ENCODE measurements at places on chromosomes 16 and 17.

DNA sequence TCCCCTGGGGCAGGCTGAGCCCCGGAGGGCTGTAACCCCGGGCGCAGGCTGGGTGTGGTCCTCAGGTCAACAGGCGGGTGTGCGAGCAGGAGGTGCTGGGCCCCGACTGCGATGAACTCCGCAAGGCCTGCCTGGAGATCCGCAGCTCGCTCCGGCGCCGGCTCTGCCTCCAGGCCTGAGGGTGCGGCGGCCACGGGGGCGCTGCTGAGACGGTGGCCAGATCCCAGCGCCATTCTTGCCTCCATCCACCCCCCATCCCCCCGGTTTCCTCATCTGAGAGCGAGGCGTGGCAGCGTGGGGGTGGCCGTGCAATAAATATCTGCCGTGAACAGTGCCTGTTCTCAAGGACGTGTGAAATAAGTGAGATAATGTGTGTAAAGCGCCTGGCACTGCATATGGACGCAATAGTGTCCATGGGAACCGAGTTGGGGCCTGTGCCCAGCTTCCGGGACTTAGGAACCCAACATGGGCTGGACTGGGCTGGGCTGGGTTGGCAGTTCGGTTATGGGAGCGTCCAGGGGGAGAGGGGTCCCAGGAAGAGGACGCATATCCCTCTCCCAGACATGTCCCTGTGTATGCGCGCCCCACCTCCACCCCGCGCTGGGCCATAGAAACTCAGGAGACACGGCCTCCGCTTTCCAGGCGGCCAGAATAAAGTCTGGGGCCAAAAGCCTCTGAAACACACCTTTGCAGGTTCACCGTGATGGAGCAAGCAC, 15.0 kb downstream of the ZNF213 start:
- DNase-seq = peak; percentile 59

- no peak for DNase-seq
Observed at GRCh38 chr16:23240994-23241393, 58.4 kb downstream of the SCNN1G start.

DNA sequence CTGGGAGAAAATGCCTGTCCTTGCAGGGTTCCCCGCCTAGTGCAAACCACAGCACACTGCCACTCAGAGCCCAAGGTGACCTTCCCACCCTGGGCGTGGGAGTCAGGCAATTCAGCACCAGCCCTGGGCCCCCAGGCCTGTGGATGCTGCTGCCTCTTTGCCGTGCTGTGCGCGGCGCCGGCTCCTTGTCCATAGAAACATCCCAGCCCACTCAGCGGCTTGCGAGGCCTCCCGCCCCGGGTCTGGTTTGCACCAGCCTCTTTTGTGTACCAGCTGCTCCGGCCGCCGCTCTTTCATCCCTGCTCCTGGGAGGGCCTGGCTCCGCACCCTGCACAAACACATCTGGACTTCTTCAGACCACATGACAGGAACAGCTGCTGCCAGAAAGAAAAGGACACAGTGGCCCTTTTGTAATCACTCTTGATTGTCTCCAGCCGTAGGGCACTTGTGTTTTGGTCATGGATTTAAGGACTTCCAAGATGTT, 75.4 kb upstream of the SDK2 start:
- no peak for DNase-seq

- DNase-seq = no peak
Observed at GRCh38 chr17:12898110-12898509, 108.8 kb downstream of the ARHGAP44 start.

GRCh38 chr17:42675348-42675964, 1.3 kb downstream of the PLEKHH3 start:
- DNase-seq = no peak

- no peak for DNase-seq
Observed at GRCh38 chr17:496761-497160, 144.2 kb upstream of the RPH3AL start.

DNA sequence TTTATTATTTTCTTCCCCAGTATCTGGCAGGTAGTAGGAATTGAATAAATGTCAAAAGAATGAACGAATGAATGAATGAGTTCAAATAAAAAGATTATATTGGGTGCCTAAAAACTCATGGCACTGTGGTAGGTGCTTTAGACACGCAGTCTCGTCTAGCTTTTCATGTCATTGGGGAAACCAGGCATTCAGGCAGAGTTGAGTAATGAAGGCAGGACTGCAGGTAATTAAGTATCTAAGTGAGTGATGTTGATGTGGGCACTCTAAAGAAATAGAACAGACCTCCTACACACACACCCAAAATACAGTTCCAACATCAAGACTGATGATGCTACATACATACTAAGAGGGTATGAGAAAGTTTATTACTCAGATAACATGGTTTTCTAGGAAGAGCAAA, 96.6 kb downstream of the ZNF18 start:
- no peak for DNase-seq

DNA sequence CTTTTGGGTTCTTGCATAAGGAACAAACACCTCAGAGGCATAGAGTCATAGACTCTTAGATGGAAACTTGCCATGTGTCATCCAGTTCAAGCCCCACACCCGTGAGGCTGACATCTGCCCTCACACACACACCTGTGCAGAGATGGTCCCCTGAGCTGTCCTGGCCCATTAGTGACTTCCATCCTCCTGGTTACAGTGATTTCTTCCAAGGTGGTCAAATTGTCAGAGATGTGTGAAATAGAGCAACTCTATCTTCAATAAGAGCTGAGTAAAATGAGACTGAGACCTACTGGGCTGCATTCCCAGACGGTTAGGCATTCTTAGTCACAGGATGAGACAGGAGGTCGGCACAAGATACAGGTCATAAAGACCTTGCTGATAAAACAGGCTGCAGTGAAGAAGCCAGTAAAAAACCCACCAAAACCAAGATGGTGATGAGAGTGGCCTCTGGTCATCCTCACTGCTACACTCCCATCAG, 342.2 kb upstream of the TNRC6C start:
- no peak for DNase-seq

- no peak for DNase-seq
Observed at GRCh38 chr16:4962716-4963115, 4.6 kb downstream of the SEC14L5 start.

DNA sequence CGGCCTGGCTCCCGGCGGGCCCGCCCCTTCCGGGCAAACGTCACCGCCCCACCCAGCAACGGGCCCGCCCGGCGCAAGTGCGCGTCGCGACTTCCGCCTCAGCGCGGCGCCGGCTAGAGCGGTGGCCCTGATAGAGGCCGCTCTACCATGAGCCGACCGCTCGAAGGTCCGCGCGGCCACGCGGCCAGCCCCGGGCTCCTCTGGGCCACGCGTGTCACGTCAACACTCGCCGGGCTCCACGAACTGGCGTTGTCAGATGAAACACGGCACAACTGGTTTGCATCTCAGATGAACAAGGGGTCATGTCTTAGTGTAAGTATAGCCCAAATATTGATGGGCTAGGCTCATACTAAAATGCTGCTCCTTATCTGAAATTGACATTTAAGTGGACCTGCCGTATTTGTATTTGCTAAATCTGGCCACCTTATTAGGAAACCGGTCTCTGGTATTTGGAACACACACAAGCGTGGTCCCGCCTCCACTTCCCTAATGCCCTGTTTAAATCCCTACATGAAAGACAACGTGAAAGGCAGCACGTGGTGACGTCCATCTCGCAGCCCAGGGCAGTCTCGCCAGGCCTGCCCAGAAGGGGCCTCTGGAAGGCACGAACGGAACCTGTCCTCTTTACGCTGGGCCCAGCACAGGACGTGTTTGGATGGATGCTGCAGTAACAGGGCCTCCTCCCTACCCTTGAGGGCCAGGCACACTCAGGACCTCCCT, at the start of gene ZNF598:
TSS of gene ZNF598 (minus strand) at position 31 of the 720 bp plus-strand sequence.
- DNase-seq = peak; percentile 85

DNA sequence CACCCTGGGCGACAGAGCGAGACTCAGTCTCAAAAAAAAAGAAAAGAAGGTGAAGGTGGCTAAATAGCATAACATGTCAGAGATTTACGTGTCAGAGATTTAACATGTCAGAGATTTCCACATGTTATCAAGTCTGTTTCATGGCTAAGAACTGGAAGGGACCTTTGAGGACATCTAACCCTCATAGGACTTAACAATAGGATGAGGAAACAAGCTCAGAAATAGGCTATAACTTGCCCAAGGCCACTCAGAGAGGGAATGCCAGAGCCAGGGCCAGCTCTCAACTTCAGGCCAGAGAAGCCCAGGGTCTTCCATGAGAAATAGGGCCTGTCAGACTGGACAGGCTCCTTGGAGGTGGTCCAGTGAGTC, 26.8 kb upstream of the ZNF629 start:
- DNase-seq = no peak

DNA sequence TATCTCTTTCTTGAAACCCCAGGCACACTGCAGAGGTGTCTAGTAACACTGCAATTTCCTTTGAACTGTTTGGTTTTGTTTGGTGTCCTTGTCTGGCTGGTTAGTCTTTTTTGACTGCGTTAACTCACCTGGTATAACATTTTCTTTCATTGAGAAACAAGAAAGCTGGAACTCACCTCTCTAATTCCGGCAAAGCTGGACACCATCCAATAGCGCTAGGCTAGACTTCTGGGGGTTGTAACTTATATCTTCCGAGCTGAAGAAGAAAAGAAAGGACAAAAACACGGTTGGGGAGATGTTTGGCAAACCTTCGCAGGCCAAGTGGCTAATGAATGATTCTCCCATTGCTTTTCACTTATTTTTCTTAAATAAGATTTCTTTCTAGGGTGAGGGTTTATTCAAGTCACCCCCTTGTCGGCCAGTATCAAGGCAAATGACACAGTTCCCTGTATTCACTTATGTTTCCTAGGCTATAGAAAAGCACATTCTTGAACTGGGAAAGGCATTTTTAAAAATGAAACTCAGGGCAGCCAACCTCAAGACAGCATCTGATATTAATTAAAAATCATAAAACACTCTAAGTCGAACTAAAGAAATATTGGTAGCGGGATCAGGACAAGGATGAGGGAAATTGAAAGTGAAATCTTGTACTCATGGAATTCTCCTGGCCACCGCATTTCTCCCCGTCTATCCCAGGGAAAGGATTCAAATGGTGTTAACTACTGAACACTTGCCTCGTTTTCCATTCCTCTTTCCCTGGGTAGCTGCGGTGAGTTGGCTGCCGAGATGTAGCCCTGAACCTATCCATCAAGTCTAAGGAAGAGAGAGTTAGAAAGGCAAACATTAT, 95.9 kb upstream of the ZFHX3 start:
- no peak for DNase-seq

- DNase-seq = no peak
Observed at GRCh38 chr17:47192554-47192953, 3.5 kb upstream of the CDC27 start.

DNA sequence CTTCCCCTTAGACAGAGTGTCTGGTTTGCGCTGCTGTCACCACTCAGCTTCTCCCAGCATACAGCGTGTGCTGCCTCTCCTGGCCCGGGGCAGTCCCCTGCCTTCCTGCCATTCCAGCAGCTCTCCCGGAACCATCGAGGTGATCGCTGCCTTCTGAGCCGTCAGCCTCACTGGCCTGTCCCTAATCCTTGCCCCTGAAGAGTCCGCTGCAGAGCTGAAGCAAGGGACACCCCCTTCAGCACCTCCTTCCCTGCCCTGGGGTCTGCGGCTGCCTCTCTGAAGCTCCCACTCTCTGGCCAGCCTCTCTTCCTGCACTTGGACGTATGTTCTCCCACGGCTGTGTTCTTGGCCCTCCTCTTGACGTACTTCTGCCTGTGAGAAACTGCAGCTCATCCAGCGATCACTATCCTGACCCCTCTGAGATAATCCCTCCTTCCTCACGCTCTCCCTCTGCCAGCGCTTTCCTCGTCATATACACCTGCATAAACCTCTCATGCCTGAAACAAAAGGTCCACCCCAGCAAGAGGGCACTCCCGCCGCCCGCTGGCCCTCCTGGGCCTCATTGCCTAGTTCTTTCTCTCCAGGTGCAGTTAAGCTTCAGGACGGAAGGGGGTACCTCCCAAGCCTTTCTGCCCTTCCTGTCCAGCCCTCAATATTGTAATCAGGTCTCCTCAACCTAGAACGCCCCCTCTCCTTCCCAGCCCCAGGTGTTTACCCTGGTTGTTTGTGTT, 220.6 kb upstream of the CHMP6 start:
- no peak for DNase-seq

DNA sequence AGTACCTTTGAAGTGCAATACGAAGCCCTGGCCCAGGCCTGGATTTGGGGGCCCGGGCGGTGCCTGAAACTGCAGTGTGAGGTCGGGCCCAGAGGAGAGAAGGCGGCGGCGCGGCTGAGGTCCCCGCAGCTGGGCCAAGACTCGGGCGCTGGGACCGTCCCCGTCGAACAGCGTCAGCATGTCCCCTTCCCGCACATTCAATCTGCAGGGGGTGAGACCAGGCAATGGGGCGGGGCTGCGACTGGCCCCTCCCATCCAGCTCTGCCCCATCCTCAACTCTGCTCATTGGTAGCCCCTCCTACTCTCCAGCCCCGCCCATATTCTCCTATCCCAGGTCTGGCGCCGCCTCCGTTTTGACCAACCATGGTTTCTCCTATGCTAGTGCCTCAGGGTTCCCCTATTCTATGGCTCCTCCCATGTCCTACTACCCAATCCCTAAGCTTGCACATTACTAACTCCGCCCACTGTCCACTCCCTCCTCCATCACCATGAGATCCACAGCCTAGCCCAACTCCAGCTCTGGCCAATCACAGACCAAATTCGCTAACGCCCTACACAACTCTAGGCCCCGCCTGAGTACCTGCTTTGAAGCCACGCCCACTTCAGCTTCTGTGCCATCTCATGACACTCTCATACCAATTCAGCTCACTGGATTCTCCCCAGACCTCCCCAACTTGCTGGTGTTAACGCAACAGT, 14.4 kb upstream of the CDIPT start:
- DNase-seq = peak; percentile 51

- no peak for DNase-seq
Observed at GRCh38 chr16:46982335-46982734, 8.9 kb upstream of the DNAJA2 start.

Measured in stimulated activated CD4-positive, alpha-beta T cell treated with anti-CD3 and anti-CD28 coated beads, Interleukin-2, amount 100 ng/mL, for 24 hours (primary cell).